CD4-positive, alpha-beta memory T cell (primary cell): ENCODE measurements at places on chromosomes 3 and 15. TPM values are rescaled to one million over a fixed set of nuclear protein-coding genes. Genes with fewer than 3 reads are reported as not detected.

The DGKG gene
- not detected for total RNA-seq

DNA sequence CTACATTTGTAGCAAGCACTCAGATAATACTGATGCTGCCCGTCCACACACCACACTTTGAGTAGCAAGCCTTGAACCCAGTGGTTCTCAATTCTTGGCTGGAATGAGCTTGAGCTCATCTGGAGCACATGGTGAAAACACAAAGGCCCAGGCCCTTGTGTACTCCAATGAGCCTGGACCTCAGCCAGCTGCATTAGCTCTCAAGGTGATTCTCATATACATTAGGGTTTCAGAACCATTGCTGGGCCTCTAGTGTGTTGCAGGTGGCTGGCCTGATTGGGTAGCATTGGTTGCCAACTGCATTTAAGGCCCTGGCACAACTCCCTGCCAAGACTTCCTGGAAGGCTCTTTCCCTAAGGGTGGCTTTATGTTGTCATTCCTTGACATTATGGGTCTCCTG, 23.4 kb upstream of the ZFAND6 start:
- DNase-seq = no peak

DNA sequence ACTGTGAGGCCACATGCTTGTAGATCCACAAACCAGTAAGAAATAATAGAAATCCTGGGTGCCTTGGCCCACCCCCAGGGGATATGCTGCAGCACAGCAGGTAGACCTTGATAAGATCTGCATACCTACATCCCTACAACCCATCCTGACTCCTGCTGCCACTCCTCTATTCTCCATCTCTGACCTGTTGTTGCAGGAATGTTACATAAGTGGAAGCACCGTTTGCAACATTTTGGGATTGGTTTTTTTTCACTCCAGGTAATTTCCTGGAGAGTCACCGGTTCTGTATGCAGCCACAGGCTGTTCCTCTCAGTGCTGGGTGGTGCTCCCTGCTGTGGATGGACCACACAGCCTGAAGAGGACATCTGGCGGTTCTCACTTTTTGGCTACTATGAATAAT, 16.1 kb upstream of the CSPG5 start:
- DNase-seq = no peak

DNA sequence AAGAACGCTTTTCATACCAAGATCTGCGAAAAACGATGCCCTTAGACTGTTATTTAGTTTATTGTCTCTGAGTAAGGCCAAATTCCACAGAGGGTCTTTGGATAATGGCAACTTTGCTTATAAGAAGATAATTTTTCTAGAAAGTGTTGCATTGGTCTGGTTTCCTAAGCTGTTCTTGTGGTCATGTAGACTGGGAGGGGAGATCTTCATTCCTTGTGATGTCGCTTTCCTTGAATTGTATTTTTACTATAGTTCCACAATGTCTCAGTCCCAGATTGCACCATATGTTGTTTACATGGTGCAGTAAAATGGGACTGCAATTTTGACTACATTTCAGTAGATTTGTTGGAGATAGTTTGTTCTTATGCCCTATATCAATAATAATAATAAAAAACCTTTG, 28.8 kb upstream of the ST3GAL6 start:
- no peak for DNase-seq

DNA sequence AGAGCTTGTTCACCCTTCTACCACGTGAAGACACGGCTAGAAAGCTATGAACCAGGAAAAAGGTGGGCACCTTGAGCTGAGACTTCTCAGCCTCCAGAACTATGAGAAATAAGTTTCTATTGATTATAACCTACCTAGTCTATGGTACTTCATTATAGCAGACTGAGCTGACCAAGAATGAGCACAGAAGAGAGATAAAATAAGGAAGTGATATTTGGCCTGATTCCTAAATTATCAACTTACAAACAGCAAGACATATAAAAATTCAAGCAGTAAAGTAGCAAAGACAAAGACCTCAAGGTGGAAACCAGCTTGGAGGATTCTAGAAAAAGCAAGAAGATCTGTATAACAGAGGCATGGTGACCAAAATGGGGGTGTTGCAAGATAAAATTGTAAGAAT, 63.9 kb upstream of the OSTN start:
- no peak for DNase-seq
